ENCODE measurements at places on chromosomes 4 and X. TPM values are rescaled to one million over a fixed set of nuclear protein-coding genes. Genes with fewer than 3 reads are reported as not detected.
A peak's percentile ranks its signal among the peaks of the same experiment; 100 is the strongest.

DNA sequence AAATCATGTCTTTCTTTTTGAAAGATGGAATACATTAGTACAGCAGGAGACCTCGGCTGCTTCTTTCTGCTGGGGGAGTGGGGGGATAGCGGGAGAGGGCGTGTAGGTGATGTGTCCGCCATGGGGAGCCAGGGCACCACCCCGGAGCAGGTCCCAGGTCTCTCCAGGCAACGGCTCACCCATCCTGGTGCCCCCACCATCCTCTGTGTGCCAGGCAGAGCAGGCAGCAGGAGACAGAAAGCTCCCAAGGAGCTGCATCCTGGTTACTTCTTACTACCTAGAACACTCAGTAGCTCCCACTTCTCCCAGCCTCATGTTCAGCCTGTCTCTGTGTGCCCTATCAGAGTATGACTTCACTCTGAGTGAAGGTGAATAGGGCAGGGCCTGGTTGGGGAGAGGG, 23.6 kb downstream of the TNIP2 start:
- no peak overlapping the region for H3K27ac ChIP-seq
- peaks cover 5% of the 10 kb centered on the region for H3K27me3 ChIP-seq
- peaks cover 40% of the 10 kb centered on the region for H3K36me3 ChIP-seq
- H3K4me1 ChIP-seq: 0 out of 2 replicates have a peak, but pooled peaks cover 5% of the 10 kb centered on the region
- H3K4me3 ChIP-seq: no peak overlapping the region

GRCh38 chrX:153882086-153882498, 3.9 kb downstream of the L1CAM start:
- DNase-seq: peak; percentile 17
- H3K4me1 ChIP-seq: peaks cover 7% of the 10 kb centered on the region
- H3K4me3 ChIP-seq: peak overlapping the region; percentile 43
- H3K27ac ChIP-seq: peak overlapping the region; percentile 5

The TIGD2 gene
- total RNA-seq: 12.1 TPM

DNA sequence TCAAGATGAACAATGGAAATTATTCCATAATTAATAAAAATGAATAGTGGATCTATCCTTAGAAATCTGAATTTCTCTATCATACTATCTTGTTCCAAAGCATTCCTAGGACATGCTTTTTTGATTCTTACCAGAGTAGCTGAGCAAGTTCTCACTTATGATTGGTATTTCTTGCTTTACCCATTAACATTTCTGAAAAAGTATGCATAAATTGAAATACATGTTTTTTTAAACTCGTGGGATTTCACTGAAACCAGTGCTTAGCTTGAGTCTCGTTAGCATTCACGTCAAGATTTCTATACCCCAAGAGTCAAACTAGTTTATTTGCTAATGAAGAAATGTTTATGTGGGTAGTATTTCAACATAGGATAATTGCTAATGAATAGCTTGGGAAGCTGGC, 89.0 kb downstream of the ELOVL6 start:
- H3K4me1 ChIP-seq: peaks cover 52% of the 10 kb centered on the region
- peak; percentile 10 for DNase-seq
- H3K27ac ChIP-seq: no peak overlapping the region

The NPFFR2 gene
- total RNA-seq: not detected

- DNase-seq: peak; percentile 88
- H3K4me1 ChIP-seq: peaks cover 97% of the 10 kb centered on the region
- H3K4me3 ChIP-seq: peak overlapping the region; percentile 74
- H3K27ac ChIP-seq: peak overlapping the region; percentile 91
- H3K36me3 ChIP-seq: peaks cover 47% of the 10 kb centered on the region
Measured at GRCh38 chr4:7903791-7904516, 35.7 kb downstream of the AFAP1 start.

The ZFP92 gene
- total RNA-seq: 0.26 TPM

GRCh38 chrX:154396973-154397887, 947 bp upstream of the RPL10 start:
- peaks cover 23% of the 10 kb centered on the region for H3K36me3 ChIP-seq
- H3K4me3 ChIP-seq: peak overlapping the region; percentile 98
- H3K4me1 ChIP-seq: peaks cover 6% of the 10 kb centered on the region
- H3K27ac ChIP-seq: peak overlapping the region; percentile 99
- peaks cover 37% of the 10 kb centered on the region for H3K27me3 ChIP-seq

GRCh38 chrX:16592194-16592770, 57.7 kb upstream of the S100G start:
- no peak overlapping the region for H3K4me3 ChIP-seq
- no peak for DNase-seq
- no peak overlapping the region for H3K27ac ChIP-seq
- H3K4me1 ChIP-seq: peaks cover 20% of the 10 kb centered on the region

DNA sequence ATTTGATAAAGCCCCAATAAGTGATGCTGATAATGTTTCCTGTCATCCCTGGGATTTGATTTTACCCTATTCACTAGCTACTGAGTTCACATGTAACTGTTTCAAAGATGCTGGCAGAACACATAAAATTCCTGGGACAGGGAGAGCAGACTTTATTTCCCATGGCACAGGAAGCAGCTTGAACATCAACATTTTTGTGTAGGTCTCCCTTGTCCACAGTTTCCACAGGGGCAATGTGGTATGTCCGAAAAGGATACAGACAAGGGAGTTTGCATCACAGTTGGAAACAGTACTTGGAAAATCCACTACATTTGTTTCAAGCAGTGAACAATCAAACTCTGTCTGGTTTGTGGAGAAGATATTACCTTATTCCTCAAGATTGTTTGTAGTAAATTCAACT, 129.2 kb upstream of the KLHL4 start:
- H3K36me3 ChIP-seq: no peaks in the 10 kb centered on the region
- no peaks in the 10 kb centered on the region for H3K4me1 ChIP-seq
- DNase-seq: no peak
- H3K4me3 ChIP-seq: no peak overlapping the region
- no peak overlapping the region for H3K27ac ChIP-seq
- H3K27me3 ChIP-seq: no peaks in the 10 kb centered on the region

The ADH5 gene
- total RNA-seq: 211 TPM

The RBM3 gene
- 394 TPM for total RNA-seq

DNA sequence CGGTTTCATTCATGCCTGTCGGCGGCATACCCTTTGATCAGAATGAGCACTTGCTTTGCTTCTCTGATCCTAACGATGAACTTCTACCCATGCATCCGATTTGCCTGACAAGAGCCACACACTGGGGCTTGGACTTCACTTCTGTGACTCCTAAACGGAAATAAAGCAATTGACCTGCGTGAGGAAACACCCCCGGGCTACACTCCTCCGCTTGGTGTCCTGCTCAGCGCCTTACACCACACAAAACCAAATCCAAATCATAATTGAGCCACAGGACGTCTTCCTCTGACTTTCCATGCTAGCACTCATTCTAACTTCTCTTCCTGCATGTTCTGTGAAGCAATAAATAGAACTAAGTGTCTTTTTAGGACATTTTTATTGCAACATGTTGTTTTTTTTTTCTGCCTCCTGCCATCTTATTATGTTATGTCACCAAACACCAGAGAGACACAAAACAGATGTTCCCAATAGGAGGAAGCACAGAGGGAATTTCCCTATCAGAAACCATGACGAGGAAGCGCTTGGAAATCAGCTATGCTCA, 110.8 kb upstream of the FAM9B start:
- no peak for DNase-seq
- H3K4me1 ChIP-seq: peaks cover 42% of the 10 kb centered on the region
- no peak overlapping the region for H3K4me3 ChIP-seq
- no peaks in the 10 kb centered on the region for H3K36me3 ChIP-seq

The SLC6A14 gene
- not detected for total RNA-seq

The NUDT6 gene
- total RNA-seq: 4.3 TPM

GRCh38 chrX:107205770-107206696, at the start of the genes DNAAF6 and NUP62CL:
Gene DNAAF6, plus strand, starts transcription at chrX:107206611. Its CDS starts 6,265 bp downstream, at chrX:107212876.
Gene NUP62CL, minus strand, starts transcription at chrX:107206433. Its CDS starts 31,287 bp downstream, at chrX:107175146.
- H3K4me1 ChIP-seq: no peaks in the 10 kb centered on the region
- no peak for DNase-seq
- no peaks in the 10 kb centered on the region for H3K36me3 ChIP-seq

GRCh38 chr4:25925486-25926201, 11.6 kb downstream of the SMIM20 start:
- no peak overlapping the region for H3K27ac ChIP-seq
- peaks cover 9% of the 10 kb centered on the region for H3K36me3 ChIP-seq
- H3K27me3 ChIP-seq: no peaks in the 10 kb centered on the region
- no peak overlapping the region for H3K4me3 ChIP-seq
- peaks cover 19% of the 10 kb centered on the region for H3K4me1 ChIP-seq

- H3K4me3 ChIP-seq: no peak overlapping the region
- H3K4me1 ChIP-seq: no peaks in the 10 kb centered on the region
- no peak overlapping the region for H3K27ac ChIP-seq
- DNase-seq: no peak
- H3K27me3 ChIP-seq: peaks cover 9% of the 10 kb centered on the region
- H3K36me3 ChIP-seq: no peaks in the 10 kb centered on the region
Measured at GRCh38 chrX:140510895-140511295, 6.0 kb upstream of the SOX3 start.

The TMPRSS11D gene
- not detected for total RNA-seq

GRCh38 chr4:48899432-48899749, 7.2 kb downstream of the OCIAD2 start:
- no peak for DNase-seq
- H3K4me3 ChIP-seq: no peak overlapping the region
- H3K27me3 ChIP-seq: no peaks in the 10 kb centered on the region
- no peaks in the 10 kb centered on the region for H3K36me3 ChIP-seq

The SATL1 gene
- total RNA-seq: not detected

- H3K4me3 ChIP-seq: peak overlapping the region; percentile 44
- no peak overlapping the region for H3K27ac ChIP-seq
- peak; percentile 61 for DNase-seq
- peaks cover 12% of the 10 kb centered on the region for H3K4me1 ChIP-seq
Measured at GRCh38 chr4:81040012-81040659, 9.6 kb downstream of the BMP3 start.

DNA sequence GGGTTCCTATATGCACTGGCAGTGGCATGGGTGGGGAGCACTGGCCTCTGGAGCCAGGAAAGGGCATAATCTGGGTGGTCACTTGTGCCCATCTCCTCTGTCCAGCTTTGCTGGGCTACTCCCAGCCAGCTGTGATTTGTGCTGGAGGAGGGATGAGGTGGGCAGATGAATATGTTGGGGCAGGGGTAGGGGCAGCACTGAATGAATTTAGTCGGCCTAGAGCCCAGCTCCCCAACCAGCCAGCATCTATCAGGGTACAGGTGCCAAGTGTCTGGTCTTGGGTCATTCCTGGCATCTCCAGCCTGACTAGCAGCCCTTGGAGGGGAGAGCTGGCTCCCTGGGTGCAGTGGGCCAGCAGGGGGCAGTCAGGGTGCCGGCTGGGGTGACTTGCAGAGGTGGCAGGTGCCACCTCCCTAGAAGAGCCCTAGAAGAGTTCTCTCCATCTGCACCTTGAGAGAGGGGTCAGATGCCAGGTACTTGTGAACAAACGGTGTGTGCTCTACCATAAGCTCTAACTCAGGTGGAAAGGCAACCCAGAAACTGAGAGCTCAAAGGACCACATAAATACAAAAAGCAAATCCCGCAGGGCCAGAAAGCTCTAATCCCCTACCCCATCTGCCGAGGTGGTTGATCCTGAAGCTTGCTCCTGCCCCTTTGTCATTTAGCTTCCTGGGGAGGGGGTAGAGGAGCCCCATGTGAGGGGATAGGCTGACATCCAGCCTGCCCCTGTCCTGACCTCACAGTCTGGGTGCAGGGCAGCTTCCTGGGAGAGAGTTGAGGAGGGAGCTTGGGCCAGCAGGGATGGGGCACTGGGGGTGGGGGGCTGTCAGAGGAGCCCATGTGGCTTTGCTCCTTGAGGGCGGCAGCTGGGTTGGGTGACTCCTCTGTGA, 2.2 kb downstream of the SORCS2 start:
- H3K4me3 ChIP-seq: no peak overlapping the region
- no peaks in the 10 kb centered on the region for H3K36me3 ChIP-seq
- H3K4me1 ChIP-seq: no peaks in the 10 kb centered on the region
- no peak for DNase-seq
- H3K27me3 ChIP-seq: peaks cover 40% of the 10 kb centered on the region

The MAGEA4 gene
- not detected for total RNA-seq

GRCh38 chr4:150106886-150107285, 28.6 kb downstream of the DCLK2 start:
- no peak for DNase-seq
- peaks cover 71% of the 10 kb centered on the region for H3K4me1 ChIP-seq
- H3K36me3 ChIP-seq: peaks cover 71% of the 10 kb centered on the region
- H3K27me3 ChIP-seq: no peaks in the 10 kb centered on the region
- no peak overlapping the region for H3K4me3 ChIP-seq

DNA sequence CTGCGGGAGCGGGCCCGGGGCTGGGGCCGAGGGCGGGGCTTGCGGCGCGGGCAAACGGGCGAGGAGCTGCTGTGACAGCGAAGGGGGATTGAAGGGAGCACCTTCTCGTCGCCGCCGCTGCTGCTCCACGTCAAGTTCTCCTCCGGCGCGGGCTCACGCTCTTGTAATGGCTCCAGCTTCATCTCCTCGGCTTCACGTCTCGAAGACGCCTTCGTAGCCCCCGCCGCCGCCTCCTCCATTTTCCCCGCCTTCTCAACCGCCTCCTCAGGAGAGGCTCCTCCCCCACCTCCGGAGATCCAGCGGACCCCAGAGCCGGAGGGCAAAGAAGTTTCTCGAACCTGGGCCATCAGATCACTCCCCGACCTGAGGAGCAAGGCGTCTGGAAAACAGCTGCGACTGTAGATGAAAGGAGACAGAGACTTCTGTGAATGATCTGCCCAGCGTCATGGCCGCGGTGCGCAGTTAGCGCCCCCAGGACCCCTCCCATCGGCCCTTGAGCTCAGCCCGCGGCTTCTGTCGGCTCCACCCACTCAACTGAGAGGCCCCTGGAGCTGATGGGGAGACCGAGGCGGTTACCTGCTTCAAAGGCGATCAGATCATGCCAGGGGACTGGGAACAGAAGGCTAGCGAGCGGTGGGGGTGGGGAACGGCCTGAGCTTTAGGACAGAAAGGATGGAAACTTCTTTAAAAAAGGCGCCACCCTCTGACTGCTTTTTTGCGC, 895 bp downstream of the USP51 start:
- DNase-seq: peak; percentile 44
- peak overlapping the region; percentile 93 for H3K4me3 ChIP-seq
- H3K27me3 ChIP-seq: no peaks in the 10 kb centered on the region
- peak overlapping the region; percentile 94 for H3K27ac ChIP-seq
- peaks cover 5% of the 10 kb centered on the region for H3K4me1 ChIP-seq

- H3K27me3 ChIP-seq: no peaks in the 10 kb centered on the region
- DNase-seq: no peak
- no peaks in the 10 kb centered on the region for H3K4me1 ChIP-seq
Measured at GRCh38 chr4:75034523-75034922, 101.6 kb downstream of the PARM1 start.

- H3K4me3 ChIP-seq: no peak overlapping the region
- DNase-seq: no peak
Measured at GRCh38 chrX:139751053-139751452, 43.1 kb upstream of the MCF2 start.

The TMSB15A gene
- 1.8 TPM for total RNA-seq

The IL9R gene
- not detected for total RNA-seq

DNA sequence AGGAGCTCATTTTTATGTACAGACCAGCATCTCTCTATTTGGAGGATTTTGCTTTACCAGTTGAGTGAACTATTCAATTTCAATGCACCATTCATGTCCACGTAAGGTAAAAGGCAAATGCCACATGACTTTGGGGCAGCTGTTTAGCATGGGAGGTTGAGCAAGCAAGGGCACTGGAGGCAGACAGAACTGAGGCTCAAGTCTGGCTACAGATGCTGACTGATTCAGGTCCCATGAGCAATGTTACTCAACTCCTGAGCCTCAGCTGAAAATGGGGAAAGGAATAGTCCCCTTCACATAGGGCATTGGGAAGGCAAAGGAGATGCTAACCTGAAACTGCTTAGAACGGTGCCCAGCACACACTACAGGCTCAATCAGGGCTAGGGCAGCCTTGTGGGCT, 93.0 kb upstream of the MTM1 start:
- no peaks in the 10 kb centered on the region for H3K36me3 ChIP-seq
- H3K27me3 ChIP-seq: peaks cover 1% of the 10 kb centered on the region
- peaks cover 8% of the 10 kb centered on the region for H3K4me1 ChIP-seq

The P2RY4 gene
- not detected for total RNA-seq
